Suprapubic skin (tissue), 4 donors: ENCODE measurements at places on chromosomes 2 and 18. TPM values are rescaled to one million over a fixed set of nuclear protein-coding genes. Genes with fewer than 3 reads are reported as not detected.

CMPK2 gene
- 0.83 TPM for total RNA-seq

DNA sequence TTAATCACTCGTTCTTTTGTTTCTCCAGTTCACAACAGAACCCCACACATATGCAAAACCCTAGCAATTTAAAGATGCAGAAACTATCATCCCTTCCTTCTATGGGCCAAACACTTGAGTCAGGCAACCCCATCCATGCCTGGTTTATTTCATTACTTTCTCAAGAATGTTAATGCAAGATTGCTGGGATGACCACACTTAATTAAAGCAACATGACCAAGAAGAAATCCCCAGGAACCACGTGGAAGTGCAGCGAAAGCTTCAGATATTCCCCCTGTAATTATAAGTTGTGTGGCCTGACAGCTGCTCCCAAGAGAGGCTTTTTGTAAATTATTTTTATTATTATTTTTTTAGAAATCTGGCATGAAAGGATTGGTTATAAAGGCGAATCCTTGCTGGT lies 246.2 kb upstream of the ID2 start:
- DNase-seq = no peak

STEAP3 gene
- 19.9 TPM for total RNA-seq

- peak; percentile 70 for DNase-seq
Observed at GRCh38 chr2:234291765-234292204, 205.1 kb downstream of the ARL4C start.

- no peak for DNase-seq
Observed at GRCh38 chr18:67517444-67517765, 885 bp upstream of the DSEL start.

GPR17 gene
- not detected for total RNA-seq

- DNase-seq = no peak
Observed at GRCh38 chr18:75057169-75057960, 151.6 kb downstream of the PTGR3 start.

DNA sequence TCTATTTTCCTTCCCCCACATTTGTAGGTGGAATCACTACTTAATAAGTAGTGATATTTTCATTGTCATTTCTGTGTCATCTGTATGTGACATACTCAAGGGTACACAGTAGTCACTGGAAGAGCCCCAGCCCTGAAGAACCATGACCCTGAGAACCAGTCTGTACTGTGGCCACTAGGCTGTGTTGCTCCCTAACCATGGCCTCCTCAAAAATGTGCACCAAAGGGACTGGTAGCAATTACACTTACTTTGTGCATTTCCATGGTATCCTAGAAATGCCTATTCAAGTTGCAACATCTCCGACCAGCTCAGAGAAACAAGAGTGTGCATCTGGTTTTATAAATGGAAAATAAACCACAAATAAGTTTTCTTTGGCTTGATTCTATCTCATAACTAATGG lies 155.1 kb downstream of the DOCK10 start:
- no peak for DNase-seq

- no peak for DNase-seq
Observed at GRCh38 chr18:58452454-58453166, 176.3 kb downstream of the ALPK2 start.

IL1RN gene
- 129 TPM for total RNA-seq

- no peak for DNase-seq
Observed at GRCh38 chr18:32259553-32259952, 69.7 kb downstream of the MEP1B start.

TRIM54 gene
- total RNA-seq = not detected

FEV gene
- total RNA-seq = not detected

EIF2AK2 gene
- total RNA-seq = 6.5 TPM

DNA sequence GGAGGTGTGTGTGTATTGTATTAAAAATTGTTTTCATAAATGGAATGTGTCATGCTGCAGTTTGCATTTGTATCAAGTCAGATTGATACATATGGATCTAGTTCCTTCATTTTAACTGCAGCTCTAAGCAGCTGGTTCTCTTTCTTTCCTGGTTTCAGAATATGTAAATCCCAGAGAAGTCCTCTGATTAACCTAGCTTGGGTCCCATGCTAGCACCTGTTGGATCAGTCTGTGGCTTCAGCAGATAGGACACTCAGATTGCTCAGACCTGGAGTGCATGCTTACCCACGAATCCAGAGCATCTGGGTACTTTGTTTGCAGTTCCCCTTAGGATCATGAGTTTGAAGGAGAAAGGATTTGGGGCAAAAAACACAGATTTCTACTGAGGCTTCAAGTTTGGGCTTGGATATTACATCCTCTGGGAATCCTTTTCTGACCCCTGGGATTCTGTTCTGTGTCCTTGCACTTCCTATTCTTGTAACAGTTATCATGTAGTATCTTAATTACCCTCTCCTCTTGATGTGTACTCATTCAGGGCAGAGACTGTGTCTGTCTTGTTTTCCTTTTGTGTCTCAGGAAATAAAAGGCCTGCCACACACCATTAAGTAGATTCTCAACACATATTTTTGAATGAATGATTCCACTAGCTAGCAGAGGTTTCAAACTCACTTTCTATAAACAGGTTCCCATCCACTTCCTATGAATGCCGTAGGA lies 142.1 kb downstream of the PHLPP1 start:
- DNase-seq = no peak

LIMS4 gene
- total RNA-seq = not detected

DNA sequence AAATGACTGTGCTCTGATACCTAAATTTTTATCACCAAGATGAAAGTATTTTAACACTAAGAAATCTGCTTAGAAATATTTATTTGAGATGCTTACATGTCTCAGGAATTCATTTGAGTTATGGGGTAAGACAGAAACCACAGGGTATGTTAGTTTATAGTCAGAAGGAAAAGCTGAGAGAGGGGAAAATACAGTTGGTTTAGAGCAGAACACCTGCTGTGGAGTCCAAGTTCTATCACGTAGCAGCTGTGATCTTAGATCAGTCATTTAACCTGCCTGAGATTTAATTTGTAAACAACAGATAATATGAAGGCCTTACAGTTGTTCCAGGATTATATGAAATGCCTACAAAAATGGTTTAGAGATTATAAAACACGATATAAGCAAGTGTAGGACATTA lies 29.0 kb downstream of the PDE6D start:
- no peak for DNase-seq

- no peak for DNase-seq
Observed at GRCh38 chr2:208189069-208189809, 591 bp downstream of the C2orf80 start.

ELAC1 gene
- 8.0 TPM for total RNA-seq
